ENCODE measurements at places on chromosomes 2 and 18. TPM values are rescaled to one million over a fixed set of nuclear protein-coding genes. Genes with fewer than 3 reads are reported as not detected.

GRCh38 chr2:26846334-26847306, 1.3 kb upstream of the DPYSL5 start:
- peak; percentile 48 for DNase-seq
- H3K4me1 ChIP-seq: peaks cover 13% of the 10 kb centered on the region
- no peaks in the 10 kb centered on the region for H3K36me3 ChIP-seq
- no peak overlapping the region for H3K4me3 ChIP-seq
- no peak overlapping the region for H3K27ac ChIP-seq

BCL2 gene
- total RNA-seq: 41.4 TPM

DNA sequence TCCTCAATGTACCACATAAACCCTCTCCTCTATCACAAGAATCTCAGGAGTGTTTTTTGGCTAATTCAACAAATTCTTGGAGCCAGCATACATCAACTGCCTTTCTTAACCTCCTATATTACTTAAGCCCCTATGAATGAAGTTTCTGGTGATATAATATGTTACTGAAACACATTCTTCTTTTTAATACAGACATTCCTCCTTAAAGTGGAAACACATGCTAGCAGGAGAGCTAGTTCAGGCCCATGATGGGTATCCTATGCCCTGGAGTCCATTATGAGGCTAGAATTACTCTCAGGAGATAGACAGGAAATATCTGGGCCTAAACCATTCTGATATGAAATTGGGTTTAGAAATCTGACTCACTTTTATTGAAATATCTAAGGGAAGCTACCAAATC, 26.6 kb upstream of the RMDN2 start:
- H3K4me3 ChIP-seq: no peak overlapping the region
- H3K27me3 ChIP-seq: no peaks in the 10 kb centered on the region
- no peak overlapping the region for H3K27ac ChIP-seq

DNA sequence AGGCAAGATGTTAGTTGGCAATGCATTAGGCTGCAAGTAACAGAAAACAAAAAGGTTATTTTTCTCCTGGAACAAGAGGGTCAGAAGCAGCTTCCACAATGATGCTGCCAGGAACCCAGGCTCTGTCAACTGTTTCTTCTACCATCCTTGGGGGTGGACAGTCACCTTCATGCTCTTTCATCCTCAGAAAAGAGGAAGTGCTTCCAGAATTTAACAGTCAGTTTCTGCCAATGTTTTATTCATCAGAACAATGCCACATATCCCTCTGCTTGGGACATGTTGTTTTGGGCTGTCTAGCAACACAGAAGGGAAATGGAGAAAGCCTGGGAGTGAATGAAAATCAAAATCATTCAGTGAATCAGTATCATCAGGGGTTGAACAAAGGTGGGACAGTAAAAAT, 7.1 kb downstream of the TMEM182 start:
- H3K27ac ChIP-seq: no peak overlapping the region
- H3K27me3 ChIP-seq: no peaks in the 10 kb centered on the region
- no peak overlapping the region for H3K4me3 ChIP-seq

DNA sequence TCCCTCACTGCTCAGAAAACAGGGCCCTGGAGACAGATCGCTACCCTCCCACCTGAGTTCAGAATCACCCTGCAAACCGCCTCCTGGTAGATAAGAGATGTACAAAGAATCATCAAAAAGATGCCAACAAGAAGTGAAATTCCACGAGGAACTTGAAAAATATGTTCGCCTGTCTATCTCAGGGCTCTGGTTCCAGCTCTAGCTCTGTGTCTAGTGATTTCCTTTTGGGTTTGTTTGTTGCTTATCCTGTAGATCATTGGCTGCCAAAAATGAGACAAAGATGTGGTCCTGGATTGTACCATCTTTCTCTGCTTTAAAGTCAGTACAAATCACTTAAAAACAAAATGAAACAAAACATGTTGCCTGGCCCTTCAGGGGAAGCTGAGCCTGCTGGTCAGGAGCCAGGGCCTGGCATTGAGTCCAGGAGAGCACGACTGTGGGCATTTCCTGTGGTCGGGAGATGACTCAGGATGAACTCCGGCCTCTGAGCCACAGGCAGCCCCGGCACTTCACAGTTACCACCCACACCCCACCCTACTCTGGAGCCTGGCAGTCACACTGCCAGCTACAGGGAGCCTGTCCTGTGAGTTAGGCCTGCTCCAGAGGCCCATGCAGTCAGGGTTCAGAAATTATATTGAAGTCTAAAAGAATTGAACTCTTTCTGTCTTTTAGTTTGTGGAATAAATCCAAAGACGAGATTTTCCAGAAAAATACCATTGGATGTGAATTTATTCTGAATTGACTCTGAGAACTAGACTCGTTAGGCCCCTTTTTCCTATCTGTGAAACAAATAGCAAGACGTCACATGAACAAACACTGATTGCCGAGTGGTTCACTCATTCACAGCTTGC, 8.0 kb upstream of the ITGB6 start:
- DNase-seq: peak; percentile 53
- H3K4me3 ChIP-seq: no peak overlapping the region
- peak overlapping the region; percentile 46 for H3K27ac ChIP-seq

KIAA2012 gene
- total RNA-seq: 0.60 TPM

DNA sequence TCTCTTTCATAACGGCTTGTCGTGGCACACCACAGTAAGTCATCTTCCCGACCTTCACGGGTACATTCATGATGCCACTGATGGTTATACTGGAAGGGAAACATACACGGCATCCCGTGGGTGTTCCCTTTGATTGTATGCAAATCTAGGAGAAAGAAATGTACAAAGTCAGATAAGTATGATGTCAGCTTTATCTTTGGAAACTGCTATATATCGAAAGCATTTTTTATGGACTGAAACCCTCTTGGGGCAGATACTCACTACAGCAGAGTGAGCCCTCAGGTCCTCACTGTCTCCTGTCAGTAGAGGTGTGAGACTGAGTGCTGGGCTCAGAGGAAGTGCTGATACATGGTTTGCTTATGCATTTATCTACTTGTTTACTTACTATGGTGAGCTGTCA, 20.4 kb downstream of the PLA2R1 start:
- no peaks in the 10 kb centered on the region for H3K27me3 ChIP-seq
- no peak overlapping the region for H3K27ac ChIP-seq
- H3K4me1 ChIP-seq: peaks cover 3% of the 10 kb centered on the region
- no peak overlapping the region for H3K4me3 ChIP-seq
- DNase-seq: no peak
- H3K36me3 ChIP-seq: no peaks in the 10 kb centered on the region

DNA sequence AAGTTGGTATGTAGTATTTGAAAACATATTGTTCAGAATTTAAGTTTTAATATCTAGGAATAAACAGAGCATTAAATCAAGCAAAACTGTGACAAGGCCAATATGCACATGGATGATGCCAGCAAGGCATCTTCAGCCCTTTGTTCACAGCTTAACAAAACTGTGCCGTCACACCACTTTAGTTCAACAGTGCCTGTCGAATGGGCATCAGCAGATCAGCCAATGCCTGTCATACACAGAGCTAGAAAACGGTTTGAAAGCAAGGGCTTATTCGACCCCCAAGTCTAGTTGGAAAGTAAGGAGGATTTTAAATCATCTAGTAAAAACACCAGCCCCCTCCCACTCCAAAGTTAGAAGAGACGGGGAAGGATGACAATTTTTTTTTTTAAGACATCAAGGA, 16.7 kb downstream of the ZEB2 start:
- H3K27ac ChIP-seq: no peak overlapping the region
- H3K27me3 ChIP-seq: no peaks in the 10 kb centered on the region
- H3K4me3 ChIP-seq: no peak overlapping the region
- H3K36me3 ChIP-seq: no peaks in the 10 kb centered on the region
- peaks cover 19% of the 10 kb centered on the region for H3K4me1 ChIP-seq
